ENCODE measurements at places on chromosomes 5 and 9. TPM values are rescaled to one million over a fixed set of nuclear protein-coding genes. Genes with fewer than 3 reads are reported as not detected.

The SHC3 gene
- 0.15 TPM for total RNA-seq

The GALNT12 gene
- total RNA-seq, result 1.6 TPM

DNA sequence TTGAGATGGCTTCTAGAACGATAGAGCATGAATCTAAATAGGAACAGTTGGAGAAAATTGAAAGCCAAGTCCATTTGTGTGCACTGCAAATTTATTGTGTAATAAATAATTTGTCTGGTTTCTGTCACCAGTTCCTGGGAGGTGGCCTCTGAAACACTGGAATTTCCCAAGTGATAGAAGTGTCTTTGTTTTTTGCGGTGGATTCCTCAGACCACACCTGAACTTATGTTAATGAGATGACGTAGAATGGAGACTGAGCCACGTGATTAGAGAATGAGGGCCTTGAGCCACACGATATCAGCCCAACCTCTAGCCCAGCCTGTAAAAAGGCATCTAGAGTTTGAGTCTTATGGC lies 105.1 kb downstream of the MSX2 start:
- no peaks in the 10 kb centered on the region for H3K27me3 ChIP-seq
- no peak for DNase-seq
- H3K27ac ChIP-seq, result no peak overlapping the region
- H3K36me3 ChIP-seq, result no peaks in the 10 kb centered on the region
- no peak overlapping the region for H3K4me3 ChIP-seq
- peaks cover 5% of the 10 kb centered on the region for H3K4me1 ChIP-seq

DNA sequence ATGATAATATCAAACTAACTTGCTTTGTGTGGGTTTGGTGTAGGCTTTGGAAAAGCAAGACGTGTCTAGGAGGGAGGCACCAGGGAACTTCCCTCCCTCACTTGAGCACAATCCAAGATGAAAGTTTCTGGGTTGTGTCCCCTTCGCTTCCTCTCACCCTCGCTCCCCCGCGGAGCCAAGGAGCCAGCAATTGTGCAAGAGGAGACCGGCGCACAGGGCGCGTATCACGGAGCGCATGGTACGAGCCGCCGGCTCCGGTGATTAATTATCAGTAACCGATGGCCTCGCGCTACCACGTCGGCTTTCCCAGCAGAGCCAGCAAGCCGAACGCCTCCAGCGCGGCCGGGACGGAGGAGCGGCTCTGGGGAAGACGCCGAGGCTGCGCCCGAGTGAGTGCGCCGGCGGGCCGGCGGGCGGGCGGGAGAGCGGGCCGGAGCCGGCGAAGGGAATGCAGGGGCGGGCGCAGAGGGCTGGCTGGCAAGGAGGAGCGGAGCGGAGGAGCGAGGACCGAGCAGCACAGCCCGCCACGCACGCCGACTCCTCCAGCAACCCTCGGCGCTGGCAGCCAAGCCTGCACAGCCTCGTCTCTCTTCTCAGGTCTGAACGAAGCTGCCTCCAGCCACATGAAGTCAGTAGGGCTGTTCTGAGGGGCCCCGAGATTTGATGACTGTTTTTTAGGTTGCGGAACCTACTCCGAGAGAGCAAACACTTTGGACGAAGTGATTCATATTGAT lies 143.6 kb downstream of the BNC2 start:
- peak overlapping the region; percentile 65 for H3K4me3 ChIP-seq
- no peaks in the 10 kb centered on the region for H3K36me3 ChIP-seq
- H3K27me3 ChIP-seq, result no peaks in the 10 kb centered on the region
- peak overlapping the region; percentile 79 for H3K27ac ChIP-seq
